ENCODE measurements at places on chromosomes 12 and 14.

- DNase-seq, result no peak
Observed at GRCh38 chr14:32934881-32935633, 3.6 kb upstream of the NPAS3 start.

DNA sequence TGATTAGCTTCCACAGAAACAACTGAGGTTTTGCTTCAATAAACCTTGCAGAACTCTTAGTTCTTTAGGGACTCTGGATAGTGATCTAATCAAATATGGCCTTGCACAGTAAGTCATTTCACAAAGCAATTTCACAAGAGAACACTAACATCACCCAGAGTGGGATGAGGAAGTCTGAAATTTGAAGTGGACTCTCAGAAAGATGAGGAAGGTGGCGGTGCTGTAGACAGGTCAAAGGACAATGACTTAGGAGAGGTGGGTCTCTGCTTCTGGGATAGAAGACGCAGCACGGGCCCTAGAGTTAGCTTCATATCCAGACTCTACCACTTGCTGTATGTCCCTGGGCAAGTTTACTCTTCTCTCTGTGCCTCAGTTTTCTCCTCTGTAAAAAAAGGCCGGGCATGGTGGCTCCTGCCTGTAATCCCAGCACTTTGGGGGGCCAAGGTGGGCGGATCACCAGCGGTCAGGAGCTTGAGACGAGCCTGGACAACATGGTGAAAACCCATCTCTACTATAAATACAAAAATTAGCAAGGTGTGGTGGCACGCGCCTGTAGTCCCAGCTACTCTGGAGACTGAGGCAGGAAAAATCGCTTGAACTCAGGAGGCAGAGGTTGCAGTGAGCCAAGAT is 18.9 kb downstream of the FOS start:
- no peak for DNase-seq

- no peak for DNase-seq
Observed at GRCh38 chr12:116629480-116629879, 70.3 kb downstream of the MAP1LC3B2 start.

GRCh38 chr14:105885561-105886320 is 359.4 kb downstream of the TMEM121 start:
- no peak for DNase-seq

- DNase-seq, result no peak
Observed at GRCh38 chr14:54839701-54840119, 62.9 kb downstream of the GCH1 start.

GRCh38 chr14:104243200-104243599 is 104.8 kb downstream of the KIF26A start:
- no peak for DNase-seq

DNA sequence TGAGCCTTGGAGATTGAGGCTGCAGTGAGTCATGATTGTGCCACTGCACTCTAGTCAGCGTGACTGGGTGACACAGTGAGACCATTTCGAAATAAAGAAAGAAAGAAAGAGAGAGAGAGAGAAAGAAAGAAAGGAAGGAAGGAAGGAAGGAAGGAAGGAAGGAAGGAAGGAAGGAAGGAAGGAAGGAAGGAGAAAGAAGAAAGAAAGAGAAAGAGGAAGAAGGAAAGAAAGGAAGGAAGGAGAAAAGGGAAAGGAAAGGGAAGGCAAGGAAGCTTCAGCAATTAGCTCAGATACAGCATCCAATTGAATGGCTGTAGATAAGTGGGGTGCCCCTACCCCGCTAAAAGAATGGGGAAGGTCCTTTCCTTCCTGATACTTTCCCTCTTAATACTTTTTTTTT is 9.5 kb upstream of the NAA30 start:
- DNase-seq, result no peak

- DNase-seq, result peak; percentile 60
Observed at GRCh38 chr14:106372870-106373652, 846.7 kb downstream of the TMEM121 start.

GRCh38 chr14:27881646-27882045 is 884.9 kb upstream of the FOXG1 start:
- DNase-seq, result no peak

DNA sequence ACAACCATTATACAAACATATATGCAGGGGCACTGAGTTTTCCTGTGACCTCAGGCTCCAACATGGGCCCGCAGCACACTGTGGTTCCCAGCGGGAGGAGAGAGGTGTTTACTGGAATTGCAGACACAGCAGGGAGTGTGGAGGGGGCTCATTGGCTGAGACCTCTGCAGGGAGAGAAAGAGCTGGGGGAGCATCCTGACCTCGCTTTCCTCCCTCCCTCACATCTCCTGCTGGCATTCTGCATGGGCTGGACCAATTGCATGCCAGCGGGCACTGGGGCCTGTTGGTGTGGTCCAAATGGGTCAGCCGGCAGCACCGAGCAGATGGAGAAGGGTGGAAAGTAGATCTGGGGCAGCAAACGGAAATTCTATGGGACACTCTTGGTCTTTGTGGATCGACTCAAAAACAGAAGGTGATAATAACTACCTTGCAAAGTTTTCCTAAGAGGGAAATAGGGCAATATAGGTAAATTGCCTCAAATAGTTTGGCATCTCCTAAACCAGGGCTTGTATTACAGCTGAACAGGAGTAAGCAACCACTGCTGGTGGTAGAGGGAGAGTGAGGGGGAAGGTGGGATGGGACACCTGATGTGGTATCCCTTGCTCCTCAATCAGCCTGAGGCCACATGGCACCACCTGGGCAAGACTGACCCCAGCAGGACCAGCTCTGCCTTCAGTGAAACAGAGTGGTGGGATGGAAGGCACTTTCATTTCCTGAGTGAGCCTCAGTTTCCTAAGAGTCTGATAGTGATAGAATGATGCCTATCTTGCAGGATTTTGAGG is 86.9 kb downstream of the NTF3 start:
- DNase-seq, result no peak

GRCh38 chr14:75283833-75284563 is 5.4 kb downstream of the FOS start:
- no peak for DNase-seq

GRCh38 chr12:76311796-76312195 is 36.4 kb downstream of the BBS10 start:
- DNase-seq, result no peak

DNA sequence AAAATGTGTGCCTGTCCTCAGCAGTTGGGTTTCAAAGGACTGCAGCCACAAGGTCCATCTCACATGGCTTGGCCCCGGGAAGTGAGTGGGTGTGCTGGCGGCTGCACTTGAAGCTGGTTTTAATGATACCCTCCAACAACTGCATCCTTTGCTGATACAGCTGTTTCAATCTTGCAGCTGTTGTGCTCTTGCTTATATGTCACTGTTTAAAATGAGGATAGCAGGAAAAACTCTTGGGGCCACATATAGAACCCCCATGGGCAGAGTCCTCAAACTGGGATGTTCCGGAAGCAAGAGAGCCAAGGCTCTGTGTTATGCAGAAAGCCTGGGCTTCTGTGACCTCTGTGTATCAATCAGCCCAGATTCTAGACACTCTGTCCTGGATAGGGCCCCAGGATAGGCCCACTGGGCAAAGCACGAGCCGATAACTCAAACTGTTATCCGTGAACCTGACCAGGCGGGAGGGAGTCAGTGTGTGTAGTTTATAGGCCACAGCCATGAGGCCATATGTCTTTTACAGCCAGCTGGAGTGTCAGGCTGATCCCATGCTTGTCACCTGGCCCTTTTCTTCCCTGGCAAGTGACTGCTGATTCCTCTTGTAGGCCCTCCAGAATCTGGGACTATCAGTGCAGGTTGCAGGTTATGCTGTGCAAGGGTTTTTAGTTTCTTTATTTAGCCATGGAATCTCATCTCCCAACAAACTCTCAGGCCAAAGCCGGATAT is 74.3 kb downstream of the SSPN start:
- no peak for DNase-seq

GRCh38 chr12:85572956-85573355 is 263.3 kb downstream of the RASSF9 start:
- no peak for DNase-seq

GRCh38 chr12:117567644-117568216 is 206.3 kb upstream of the NOS1 start:
- no peak for DNase-seq

- DNase-seq, result no peak
Observed at GRCh38 chr14:75831455-75831854, 150.3 kb downstream of the TGFB3 start.

- DNase-seq, result no peak
Observed at GRCh38 chr12:108523365-108523764, 8.3 kb downstream of the FICD start.

- DNase-seq, result no peak
Observed at GRCh38 chr12:26162174-26162573, 33.2 kb upstream of the SSPN start.

- no peak for DNase-seq
Observed at GRCh38 chr12:130418251-130418650, 80.6 kb downstream of the PIWIL1 start.

- no peak for DNase-seq
Observed at GRCh38 chr12:108689314-108690190, 41.8 kb downstream of the CORO1C start.

GRCh38 chr12:25497021-25497420 is 56.1 kb downstream of the LMNTD1 start:
- DNase-seq, result no peak

DNA sequence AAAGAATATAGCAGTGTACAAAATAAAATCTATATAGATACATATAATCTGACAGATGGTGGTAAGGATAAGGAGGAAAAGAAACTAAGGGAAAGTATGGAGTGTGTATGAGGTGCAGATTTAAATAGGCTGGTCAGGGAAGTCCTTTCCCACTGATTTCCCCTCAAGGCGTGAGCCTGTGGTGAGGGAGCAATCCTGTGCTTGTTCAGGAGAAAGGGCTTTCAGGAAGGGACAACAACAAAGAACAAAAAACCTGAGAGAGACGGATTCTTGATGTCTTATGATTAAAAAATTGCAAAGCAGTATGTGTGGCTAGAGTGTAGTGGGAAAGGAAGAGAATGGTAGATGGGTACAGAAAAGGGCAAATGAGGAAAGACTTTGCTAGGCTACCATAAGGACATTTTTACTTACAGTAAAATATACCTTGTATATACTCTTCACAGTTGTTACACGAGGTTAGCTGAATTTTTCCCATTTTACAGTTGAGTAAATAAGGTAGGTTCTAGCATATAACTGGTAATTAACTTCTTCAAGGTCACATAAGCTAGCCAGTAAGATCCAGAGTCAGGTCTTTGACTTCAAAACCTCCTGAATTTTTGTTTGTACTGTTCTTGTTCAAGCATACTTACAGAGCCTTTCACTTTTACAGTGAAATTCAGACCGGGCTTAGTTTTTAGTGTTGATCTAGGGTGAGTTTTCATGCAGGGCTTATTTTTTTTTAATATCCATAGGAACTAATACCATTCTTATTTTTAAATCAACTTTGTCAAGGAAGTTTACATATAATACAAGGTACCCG is 15.6 kb downstream of the CNOT2 start:
- no peak for DNase-seq

DNA sequence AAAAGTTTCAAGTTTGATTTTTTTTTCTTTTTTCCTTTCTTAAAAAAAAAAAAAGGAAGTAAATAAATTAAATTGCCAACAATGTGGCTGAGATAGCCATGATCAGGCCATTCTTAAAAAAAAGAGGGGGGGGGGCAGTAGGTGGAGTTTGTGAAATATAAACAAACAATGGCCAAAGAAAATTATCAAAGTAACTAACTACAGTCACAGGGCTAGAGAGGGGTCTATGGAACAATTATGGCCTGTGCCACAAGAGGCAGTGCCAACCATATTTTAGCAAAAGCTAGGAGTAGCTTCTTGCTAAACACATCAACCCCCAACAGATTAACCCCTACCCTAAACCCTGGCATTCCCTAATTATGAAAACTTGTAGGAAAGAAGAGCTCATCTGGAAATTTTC is 16.2 kb upstream of the SMARCC2 start:
- DNase-seq, result no peak

- no peak for DNase-seq
Observed at GRCh38 chr12:30144777-30145683, 361.3 kb upstream of the TMTC1 start.

DNA sequence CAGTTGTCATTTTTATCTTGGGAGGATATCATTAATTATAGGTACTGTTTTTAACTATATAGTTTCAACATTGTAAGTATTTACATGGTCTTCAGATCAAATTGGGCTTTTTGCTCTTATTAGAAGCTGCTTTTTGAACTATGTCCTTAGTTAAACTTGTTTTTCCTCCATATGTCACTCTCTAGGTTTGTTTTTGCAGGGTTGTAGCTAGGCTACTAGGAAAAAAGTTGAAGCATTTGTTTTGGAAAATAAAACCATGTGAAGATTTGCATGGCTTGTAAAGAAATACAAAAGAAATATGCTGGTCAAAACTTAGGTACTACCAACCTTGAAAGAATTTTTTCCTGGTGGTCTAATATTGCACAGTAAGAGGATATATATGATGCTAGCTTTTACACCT is 3.4 kb downstream of the ARID2 start:
- DNase-seq, result no peak

DNA sequence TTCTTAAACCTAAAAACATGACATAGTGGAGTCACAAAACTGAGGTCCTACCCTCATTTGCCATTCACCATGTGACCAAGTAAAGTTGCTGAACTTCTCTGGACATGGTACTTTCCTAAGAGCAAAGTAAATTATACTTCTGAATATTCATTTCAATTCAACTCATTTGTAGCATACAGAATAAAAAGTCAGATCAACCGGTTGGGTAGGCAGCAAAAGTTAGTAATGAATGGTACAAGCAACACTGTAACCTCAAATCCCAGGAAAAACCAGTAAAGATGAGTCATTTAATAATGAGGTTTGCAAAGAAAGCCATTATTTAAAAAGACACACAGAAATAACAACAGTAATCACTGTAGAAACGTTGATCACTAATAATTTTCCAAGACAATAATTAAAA is 8.7 kb downstream of the POLE2 start:
- no peak for DNase-seq

- no peak for DNase-seq
Observed at GRCh38 chr12:88763536-88764100, 183.3 kb upstream of the KITLG start.

GRCh38 chr14:103743691-103744090 is 28.1 kb downstream of the ZFYVE21 start:
- DNase-seq, result no peak

DNA sequence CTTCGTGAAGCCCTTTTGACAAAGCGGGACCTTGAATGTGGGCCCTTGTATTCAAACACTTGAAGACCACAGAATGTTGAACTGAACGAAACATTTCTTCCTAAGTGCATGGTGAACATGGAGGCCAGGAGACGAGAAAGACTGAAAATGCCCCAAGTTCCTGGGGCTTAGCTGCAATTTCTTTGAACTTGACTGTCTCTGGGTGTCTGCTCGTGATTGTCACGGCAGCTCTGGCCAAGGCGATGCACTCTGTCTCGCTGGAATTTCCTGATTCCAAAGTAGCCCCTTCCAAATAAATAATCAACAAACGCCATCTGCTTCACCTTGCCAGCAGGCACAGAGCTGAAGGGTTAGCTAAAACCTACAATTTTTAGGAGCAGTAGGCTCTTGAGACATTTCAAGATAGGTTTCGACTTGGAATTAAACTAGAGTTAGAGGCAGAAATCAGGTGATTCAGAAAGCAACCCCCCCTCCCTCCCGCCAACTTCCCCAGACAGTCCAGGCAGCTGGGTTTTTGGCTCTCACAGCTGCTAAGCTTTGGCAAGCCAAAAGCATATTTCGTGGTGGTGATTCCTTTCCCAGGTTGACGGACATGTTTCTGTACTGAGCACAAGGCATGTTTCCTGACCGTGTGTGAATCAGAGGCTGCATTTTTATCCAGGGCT is 13.5 kb upstream of the IRF2BPL start:
- DNase-seq, result peak; percentile 39

All from NCI-H526 treated with DMSO at 0.1 percent for 48 hours (cell line).